ENCODE measurements at places on chromosomes 7 and 10.

DNA sequence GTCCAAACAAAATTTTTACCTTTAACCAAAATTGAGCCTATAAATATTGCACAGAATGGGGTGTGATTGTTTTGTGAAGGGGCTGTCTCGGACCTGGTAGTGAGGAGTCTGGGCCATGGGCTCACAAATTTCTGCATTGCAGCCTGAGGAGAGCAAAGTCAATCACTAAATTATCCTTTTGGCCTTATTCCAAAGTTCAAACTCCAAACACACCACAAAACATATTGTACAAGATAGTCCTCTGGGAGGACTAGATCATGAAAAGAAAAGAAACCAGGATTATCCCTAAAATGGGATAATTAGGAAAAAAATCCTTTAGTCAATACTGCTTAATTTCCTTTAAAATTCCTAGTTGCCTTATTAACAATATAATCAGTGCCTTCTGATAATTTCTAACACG, 115.5 kb downstream of the BUB3 start:
- no peak for DNase-seq

DNA sequence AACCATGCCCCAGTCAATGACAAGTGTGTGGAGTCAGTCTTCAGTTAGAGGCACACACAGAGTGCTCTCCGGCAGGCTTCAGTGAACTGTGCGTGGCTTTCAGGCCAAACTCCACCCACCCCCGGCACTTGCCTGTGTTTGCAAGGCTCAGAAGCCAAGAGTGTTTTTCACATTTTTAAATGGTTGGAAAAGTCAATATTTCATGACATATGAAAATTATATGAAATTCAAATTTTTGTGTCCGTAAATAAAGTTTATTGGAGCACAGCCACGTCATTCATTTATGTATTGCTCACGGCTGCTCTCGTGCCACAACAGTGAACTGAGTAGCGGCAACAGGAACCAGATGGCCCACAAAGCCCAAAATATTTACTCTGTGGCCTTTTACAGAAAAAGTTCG, 104.7 kb downstream of the SFMBT2 start:
- no peak for DNase-seq

DNA sequence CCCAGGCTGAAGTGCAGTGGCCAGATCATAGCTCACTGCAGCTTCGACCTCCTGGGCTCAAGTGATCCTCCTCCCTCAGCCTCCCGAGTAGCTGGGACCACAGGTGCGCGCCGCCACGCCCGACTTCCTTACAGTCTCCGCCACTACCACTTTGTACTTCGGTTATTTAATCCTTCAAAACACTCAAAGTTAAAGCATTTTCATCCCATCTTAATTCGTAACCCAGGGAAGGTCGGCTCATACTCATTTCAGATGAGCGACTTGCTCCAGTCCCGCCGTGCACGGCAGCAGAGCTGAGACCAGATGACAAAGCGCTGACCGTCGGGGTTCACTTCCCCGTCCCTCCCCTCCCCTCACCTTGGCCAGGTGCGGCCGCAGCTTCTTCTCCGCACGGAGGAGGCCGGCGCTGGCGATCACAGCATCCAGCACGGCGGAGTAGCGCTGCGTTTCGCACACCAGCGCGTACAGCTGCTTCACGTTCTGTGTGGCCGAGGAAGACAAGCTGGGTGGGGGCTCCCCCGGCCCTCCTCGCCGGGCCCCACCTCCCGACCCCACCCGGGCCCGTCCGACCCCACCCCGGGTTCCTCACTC, 457 bp downstream of the NSUN5 start:
- DNase-seq = no peak

DNA sequence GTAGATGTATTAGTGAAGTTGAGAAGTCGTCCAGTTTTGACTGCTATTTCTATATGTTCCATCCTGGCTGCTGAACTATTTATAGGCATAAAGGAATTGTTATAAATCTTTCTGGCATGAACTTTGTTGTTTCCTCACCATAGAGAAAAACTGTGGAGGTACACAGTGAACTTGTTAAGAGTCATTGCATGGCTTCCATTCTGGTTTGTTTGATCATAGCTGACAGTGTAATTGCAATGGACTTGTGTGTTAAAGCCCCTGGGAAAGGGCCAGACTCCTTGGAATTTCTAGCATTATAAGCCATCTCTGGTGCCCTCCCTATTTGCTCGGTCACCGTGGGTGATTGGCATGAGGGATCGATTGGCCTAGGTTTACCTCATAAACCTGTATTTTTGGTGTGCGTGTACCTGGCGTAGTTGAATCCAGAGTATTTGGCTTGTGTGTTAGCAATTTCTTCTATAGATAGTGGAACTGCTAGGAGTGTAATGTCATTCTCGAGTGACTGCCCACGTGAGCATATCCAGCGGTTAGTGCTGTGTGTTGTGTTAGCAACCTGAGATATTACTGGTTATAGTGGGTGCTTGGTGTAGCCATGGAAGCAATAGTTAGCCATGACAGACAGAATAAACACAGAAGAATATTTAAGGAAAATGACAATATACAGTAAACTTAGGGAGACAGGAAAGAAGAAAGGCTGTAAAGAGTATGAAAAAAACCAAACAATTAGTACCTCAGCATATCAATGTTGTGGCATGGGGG, 5.9 kb upstream of the SYPL1 start:
- no peak for DNase-seq

DNA sequence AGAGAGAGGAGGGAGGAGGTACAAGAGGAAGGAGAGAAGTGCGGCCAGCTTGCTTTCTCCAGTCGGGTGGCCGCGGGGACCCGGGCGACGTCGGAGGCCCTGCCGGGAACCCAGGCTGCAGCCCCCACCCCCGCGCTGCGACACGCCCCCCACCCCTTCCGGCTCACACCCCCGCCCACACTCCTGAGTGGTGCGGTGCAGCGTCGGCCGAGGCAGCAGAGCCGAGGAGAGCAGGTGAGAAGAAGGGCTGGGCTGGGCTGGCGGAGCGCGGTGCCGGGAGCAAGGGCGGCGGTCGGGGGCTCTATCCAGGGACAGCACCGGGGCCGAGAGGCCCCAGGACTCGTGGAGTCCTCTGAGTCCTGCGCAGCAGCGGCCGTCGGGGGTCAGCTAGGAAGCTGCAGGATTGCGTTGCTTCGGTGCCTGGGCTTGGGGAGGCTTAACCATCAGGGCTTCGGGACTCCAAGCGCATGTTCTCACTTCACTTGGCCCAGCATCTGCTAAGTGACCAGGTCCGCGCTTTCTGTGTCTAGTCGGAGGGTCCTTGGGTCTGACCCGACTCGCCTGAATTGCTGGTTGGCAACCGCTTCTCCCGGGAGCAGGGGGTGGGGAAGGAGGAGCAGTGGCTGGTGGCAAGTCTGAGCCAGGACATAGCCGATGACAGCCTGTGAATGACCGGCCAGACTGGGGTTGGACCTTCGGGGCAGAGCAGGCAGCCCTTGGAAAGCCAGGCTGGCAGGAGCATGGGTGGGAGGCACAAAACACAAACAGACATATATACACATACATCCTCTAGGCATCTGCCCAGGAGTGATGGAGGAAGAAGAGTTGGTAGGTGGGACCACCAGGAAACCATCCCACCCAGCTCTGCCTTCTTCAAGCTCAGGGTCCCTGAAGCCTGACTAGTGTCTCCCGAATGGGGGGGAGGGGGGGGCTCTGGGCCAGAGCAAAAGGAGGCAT, 683 bp downstream of the CHAT start:
- DNase-seq = no peak

GRCh38 chr10:4902571-4903011, 60.6 kb upstream of the AKR1C1 start:
- no peak for DNase-seq

GRCh38 chr7:151893405-151893923, 16.5 kb upstream of the PRKAG2 start:
- DNase-seq = no peak

DNA sequence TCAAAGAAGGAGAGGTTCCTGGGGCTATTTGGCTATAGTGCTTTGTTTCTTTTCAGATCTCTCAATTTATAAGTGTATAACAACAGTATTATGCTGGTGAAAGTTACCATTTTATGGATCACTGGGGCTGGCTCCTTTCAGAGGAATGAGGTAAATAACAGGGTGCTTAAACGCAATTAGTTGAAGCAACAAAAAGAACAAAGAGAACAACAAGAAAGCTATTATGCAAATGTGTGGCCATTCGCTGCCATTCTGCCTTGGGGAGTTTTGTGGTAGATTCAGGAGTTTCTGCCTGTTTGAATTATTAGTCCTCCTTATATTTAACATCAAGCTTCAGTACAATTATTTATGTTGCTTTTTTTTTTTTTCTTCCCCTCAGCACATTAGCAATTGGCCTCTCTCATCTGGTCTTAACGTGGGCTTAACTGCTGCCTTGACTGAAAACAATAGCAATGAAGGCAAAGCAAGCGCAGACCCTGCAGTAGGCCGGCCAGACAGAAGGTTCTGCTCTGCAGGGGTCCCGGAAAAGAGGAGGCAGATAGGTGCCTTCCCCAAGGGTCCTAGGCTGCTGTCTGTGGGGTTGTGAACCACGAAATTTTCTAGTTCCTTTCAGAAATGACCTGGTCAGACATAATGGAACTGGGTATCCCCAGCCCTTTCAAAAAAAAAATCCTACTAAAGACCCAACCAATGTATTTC, 339.9 kb upstream of the PODXL start:
- DNase-seq = no peak

- no peak for DNase-seq
Observed at GRCh38 chr10:129868449-129869035, 95.5 kb downstream of the EBF3 start.

Data from stimulated activated CD4-positive, alpha-beta T cell treated with anti-CD3 and anti-CD28 coated beads, Interleukin-4, amount 100 ng/mL, for 48 hours (primary cell).